ENCODE measurements at places on chromosomes 5 and 9.
A peak's percentile ranks its signal among the peaks of the same experiment; 100 is the strongest.

DNA sequence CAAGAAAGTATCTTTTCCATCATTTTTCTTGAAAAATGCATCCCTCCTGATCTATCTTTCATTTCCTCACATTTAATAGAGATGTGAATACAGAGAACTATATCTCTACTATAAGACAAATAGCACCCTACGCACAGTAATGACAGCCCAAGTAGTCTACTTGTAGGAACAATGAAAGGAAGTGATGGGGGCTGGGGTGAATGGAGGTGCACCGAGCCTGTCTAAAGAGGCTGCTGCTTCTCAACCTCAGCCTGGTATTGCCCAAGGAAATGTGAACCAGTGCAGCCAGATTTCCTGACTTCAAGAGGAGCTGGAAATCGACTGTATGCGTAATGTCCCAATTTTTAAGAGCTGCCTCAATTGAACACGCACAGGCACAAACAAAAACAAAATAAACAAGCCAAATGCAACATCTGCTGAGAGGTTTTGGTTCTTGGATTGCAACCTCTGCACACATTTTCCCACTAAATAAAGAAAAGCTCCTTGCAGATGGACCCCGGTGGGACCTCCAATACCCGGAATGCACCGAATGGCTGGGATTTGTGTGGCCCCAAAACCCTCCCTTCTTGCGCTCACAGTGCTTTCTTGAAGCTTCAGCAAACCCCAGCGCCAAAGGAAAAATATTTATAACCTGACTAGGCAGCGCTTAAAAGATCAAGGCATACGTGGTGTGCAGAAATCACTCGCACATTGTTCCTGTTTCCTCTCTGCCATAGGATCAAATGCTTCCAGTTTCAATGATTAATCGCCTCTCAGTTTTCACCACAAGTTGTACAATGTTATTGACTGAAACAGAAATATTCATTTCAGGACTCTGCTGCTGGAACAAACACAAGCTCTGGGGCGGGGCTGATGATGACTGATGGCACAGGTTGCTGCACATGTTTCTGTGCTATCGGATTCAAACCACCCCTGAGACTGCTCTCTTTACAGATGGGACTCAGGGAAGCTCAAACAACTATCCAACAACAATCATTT lies 68.3 kb downstream of the KCNIP1 start:
- DNase-seq, result peak; percentile 46

DNA sequence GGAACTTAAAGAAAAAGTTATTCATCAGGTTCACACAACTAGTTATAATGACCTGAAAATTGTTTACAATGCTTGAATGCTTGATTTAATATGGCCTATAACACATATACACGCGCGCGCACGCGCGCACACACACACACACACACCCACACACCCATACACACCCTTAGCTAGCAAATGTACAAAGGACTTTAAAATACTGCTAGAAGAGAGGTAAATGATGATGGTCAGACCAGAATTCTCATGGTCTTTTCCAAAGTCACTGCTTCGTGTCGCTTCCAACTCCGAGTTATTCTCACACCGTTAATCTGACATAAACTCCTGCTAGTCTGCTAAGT lies 5.9 kb downstream of the LSM11 start:
- no peak for DNase-seq

GRCh38 chr9:20490246-20490834 lies 132.0 kb downstream of the MLLT3 start:
- no peak for DNase-seq

DNA sequence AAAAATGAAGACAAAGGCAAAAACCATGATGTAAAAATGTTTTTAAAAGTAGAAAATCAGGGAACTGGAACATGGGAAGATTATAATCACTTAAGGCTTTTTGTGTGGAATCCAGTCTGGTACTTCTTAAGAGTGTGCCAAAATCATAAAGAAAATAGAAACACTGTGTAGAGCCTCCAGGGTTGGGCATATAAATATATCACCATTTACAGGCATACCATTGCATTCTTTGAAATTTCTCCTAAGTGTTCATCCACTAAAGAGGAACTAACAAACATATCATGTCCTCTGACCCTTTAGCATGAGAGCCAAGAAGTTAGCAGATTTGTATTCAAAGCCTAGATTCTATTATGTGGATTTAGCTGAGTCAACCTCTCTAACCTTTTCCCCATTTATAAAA lies 93.3 kb downstream of the SLF1 start:
- DNase-seq, result peak; percentile 3

- no peak for DNase-seq
Observed at GRCh38 chr9:123085916-123086315, 52.4 kb downstream of the GPR21 start.

GRCh38 chr9:17280350-17281012 lies 145.6 kb downstream of the CNTLN start:
- DNase-seq, result no peak

DNA sequence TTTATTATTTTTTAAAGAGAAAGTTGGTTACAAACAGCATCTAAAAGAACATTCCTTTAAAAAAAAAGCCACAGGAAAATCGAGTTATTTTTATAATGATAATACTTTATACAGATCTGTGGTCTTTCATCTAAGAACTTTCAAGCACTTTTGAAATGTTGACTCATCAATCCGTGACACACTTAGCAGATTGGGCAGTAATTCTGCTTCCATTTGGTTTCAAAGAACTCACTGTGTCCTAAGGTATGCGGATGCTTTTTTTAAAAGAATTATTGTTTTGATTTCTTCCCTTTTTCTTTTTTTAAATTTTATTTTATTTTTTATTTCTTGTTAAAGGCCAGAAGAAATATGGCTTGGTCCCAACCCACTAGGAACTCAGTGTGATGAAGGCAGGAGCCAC lies 147.8 kb downstream of the AOPEP start:
- no peak for DNase-seq

DNA sequence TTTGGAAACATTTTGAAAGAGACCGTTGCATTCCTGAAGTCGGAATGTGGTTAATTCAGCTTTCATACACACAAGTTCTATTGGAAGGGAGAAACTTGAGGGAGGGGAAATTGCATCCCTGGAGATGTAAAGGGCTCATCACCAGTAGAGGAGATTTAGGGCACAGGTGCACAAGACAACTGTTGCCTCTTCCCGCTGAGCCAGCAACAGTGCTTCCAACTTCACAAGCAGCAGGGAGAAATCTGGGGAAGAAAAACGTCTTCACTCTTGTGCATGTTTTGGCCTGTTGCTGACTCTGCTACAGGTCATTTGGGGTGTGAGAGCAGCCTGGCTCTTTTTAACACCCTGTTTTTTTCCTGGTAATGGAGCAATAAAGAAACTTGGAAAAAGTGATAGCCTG lies 277.9 kb downstream of the GAS1 start:
- no peak for DNase-seq

GRCh38 chr9:114482593-114482992 lies 22.7 kb downstream of the WHRN start:
- DNase-seq, result peak; percentile 19

DNA sequence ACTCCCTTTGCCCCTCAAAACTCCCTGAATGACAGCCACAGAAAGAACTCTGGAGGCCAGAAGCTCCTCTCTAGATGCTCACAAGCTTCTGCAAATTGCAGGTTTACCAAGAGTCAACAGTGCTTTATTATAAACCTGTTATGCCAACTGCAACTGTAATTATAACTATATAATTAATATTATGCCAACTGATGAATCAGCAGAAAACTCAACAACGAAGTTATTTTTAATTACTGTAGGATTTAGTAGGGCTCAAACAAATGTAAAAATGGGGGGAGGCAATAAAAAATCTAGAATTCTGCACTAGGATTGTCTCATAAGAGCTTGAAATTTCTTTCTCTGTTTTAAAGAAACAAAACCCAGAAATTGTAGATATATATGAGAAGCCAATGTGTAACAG lies 37.0 kb upstream of the OR2K2 start:
- DNase-seq, result no peak

GRCh38 chr9:27548055-27548741 lies 18.6 kb upstream of the MOB3B start:
- peak; percentile 38 for DNase-seq

- DNase-seq, result no peak
Observed at GRCh38 chr9:93228453-93228852, 44.5 kb downstream of the WNK2 start.

- peak; percentile 61 for DNase-seq
Observed at GRCh38 chr5:160390787-160391696, 8.8 kb downstream of the FAM200C start.

DNA sequence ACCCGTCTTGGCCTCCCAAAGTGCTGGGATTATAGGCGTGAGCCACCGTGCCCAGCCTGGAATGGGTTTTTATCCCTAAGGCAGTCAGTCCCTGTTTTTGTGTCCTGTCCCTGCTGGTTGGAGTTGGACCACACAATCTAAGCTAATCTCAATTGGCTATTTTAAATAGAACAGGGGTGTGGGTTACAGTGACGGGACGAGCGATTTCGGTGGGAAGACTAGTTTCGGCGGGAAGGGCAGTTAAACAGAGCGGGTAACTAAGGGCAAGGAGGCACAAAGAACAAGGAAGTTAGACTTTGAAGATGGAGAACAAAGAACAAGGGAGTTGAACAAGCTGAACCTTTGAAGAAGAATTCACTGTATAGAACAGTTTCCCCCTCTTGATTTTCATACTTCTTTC lies 1.4 kb downstream of the GTF3C5 start:
- no peak for DNase-seq

- DNase-seq, result no peak
Observed at GRCh38 chr5:155068616-155069100, 55.1 kb downstream of the KIF4B start.

- no peak for DNase-seq
Observed at GRCh38 chr9:18002718-18003438, 424.0 kb downstream of the SH3GL2 start.

DNA sequence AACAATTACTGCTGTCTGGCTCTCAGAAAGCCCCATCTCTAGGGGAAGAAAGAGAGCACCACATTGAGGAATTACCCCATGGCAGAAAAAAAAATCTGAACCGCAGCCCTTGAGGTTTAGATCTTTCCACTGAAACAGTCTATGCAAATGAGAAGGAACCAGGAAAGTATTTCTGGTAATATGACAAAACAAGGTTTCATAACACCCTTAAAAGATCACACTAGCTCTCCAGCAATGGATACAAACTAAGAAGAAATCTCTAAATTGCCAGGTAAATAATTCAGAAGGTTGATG lies 427.1 kb downstream of the PRELID2 start:
- DNase-seq, result no peak

GRCh38 chr5:149242339-149242738 lies 29.3 kb upstream of the AFAP1L1 start:
- DNase-seq, result no peak

DNA sequence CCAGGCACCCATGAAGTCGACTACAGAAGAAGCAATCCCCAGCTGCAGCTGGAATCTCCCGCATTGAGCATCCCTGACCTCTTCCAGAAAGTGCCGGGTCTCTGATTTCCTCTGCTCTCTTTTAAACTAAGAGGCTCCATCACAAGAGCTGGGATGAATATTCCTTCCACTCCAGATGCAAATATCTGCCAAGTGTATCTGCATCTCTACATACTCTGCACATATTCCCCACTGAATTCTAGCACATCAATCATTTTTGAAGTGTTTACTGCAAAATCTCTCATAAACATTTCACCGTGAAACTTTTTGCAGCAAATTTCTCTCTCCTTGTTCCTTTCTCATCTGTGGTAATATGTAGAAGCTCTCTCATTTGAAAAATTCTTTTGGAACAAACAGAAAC lies 161.5 kb downstream of the GABRB2 start:
- DNase-seq, result no peak

DNA sequence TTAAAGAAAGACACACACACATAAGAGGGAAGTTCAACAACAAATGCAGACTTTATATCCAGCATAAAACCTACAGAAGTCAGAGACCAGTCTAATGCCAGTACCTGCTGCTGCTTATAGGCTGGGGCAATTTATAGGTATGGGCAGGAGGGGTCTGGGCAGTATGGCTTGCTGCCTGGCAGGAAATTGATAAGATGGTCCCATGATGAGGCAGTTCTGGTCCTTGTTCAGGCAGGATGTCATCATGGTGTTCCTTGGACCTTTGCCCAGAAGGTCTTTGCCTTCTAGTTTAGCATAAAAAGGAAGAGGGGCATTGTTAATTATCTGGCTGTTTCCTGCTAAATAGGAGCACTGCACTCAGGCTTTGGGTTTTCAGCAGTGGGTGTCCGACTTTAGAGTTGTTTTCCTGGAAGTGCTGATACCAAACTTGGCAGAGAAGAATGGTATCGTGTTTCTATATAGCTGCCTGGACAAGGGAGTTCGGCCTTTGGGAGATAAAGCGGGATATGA lies 10.4 kb upstream of the PDCD1LG2 start:
- no peak for DNase-seq

- DNase-seq, result no peak
Observed at GRCh38 chr5:32771037-32771436, 59.9 kb downstream of the NPR3 start.

DNA sequence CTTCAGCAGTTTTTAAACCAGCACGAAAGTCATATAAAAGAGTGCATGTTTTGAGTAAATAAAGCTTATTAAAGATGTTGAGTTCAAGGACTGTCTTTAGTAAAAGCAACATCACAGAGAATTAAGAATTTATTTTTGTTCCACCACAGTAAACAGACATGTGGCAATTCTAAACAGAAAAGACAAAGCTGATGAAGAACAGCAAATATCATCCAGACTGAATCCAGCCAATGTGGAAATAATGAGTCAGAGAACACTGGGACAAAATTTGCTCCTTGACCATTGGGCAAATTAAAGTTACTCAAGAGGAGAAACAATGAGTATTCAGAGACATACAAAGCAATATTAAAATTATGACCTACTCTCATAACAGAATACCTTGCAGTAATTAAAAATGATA lies 28.8 kb downstream of the OR2K2 start:
- DNase-seq, result no peak

DNA sequence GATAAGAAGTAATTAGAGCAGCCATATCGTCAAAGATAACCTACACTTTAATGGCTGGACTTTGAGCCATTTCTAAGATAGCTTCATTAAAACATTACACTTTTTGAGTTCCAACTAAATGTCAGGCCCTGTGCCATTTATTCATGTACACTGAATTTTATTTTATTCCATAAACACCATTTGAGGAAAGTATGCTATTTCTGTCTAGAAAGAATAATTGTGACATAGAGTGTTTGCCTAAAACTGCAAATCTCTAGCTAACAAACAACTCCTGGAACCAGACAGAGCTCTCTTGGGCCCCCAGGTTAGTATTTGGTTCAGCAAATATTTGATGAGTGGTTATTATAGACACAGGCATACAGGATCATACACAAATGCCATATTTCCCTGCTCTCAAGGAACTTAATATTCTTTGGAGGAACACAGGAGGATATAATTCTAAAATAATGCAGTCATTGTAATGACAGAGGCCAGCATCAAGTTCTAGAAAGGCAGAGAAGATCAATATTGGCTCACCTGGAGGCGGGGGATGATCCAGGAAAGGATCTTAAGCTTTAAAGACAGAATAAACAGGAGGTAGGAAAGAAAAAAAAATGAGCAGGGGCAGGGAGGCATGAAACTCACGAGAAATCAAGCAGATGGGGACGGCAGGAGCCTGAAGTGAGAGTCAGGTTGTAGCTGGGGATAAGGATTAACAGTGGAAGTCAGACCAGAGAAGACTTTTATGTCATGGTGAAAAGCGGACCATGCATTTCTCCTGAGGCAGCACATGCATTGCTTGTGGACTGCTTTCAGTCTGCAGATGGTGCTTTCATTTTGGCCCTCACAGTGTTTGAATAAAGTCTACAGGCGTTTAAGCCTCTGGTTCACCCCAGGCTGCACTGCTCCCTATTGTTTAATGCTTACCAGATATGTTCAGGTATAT lies 127.7 kb downstream of the GCNT1 start:
- DNase-seq, result no peak

GRCh38 chr9:27519466-27520465 lies 4.3 kb upstream of the IFNK start:
- DNase-seq, result no peak

GRCh38 chr5:134426361-134426760 lies 14.7 kb upstream of the CDKN2AIPNL start:
- DNase-seq, result no peak
